ENCODE measurements at places on chromosomes 11 and 22.

DNA sequence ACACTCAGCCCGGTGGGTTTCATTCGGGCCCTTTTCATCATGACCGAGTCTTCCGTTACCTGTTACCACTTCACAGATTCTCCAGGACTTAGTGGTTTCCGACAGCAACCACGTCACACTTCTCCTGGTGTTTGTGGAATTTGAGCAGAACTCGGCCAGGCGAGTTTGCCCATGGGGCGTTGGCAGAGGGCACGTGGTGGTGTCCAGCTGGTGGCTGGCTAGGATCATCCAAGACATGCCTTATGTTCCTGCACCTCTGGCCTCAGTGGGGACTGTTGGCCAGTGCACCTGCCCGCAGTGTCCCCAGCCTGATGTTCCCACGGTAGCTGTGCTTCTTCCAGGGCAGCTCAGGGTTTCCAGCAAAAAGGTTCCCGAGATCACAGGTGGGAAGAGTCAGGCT is 87.3 kb downstream of the ARHGAP8 start:
- no peak for DNase-seq

DNA sequence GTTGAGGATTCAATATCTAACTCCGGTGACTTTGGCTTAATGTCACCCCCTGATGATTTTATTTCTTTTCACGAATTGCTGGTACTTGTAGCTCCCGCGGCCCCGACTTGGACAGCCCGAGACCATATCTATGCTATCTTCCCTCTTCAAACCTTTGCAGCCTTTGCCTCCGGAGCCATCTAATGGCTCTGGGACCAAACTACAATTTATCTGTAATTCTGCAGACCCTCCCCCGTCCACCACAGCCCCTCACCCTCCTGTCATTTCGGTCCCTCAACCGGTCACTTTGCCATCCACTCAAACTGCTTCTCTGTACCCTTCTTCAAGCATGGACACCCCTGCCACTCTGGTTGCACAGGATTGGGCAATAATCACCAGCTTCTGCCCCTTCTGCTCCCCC is 25.7 kb upstream of the ALDH3B2 start:
- DNase-seq, result no peak

GRCh38 chr22:50201191-50202129 is 649 bp downstream of the SELENOO start:
- DNase-seq, result no peak

- DNase-seq, result no peak
Observed at GRCh38 chr11:87036756-87037449, 831 bp upstream of the TMEM135 start.

- no peak for DNase-seq
Observed at GRCh38 chr22:23401910-23402274, 178.2 kb downstream of the IGLL1 start.

DNA sequence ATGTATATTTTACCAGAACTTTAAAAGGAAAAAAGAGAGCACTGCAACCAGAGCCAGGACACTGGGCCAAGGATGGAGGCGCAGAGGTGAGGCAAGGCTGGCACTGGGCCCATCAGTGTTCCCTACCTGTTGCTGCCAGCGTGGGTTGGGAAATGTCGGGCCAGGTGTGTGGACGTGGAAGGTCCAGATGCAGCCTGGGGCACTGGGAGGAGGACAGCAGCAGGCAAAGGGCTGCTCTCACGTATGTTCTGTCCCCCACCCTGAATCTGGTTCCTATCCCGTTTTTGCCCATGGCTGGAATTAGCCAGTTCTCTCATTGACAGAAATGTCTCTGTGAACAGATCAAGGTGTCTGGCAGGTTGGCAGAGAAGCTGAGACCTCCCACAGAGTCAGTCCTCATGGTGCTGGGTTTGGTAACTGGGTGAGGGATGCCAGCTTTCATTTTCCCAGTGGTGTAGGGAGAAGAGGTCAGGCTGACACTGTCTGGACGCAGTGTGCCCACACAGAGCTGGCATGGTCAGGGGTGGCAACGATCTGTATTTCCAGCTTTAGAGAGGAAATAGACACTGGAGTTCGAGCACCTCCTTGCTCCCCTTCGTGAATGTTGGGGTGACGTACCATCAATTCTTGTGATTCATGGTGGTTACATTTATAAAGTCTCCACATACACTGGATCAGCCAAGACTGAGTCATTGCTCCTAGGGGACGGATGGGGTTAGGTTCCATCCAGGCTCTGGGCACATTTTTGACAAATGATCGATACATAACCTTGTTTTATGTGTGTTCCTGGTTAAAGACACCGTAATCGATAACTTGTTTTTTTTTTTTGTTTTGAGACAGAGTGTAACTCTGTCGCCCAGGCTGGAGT is 4.3 kb upstream of the PNPLA3 start:
- DNase-seq, result no peak

DNA sequence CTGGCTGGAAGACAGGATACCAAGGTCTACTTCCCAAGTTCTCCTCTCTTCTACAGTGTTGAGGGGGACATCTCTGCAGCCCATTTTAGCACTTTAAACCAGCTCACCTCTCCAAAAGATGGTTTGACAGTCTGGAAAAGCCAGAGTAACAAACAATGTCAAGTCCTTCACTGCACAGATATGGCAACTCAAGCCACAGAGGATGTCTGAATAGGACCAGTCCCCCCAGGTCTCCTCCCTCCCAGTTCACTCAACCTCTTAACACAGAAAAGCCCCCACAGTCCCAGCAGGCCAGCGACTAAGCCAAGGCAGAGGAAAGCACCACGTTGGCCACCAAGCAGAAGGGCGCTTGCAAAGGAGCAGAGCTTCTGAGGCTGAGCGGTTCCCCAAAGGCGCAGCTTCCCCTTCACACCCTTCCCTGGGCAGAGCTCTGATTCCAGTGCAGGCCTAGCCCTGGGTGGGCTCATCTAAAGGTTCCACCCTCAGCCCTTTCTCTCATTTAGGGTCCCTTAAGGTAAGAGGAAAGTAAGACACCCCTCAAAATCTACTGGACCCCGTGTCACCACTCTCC is 62.7 kb downstream of the PAK1 start:
- no peak for DNase-seq

GRCh38 chr22:31495343-31495742 is 993 bp upstream of the SFI1 start:
- no peak for DNase-seq

All from NCI-H748 treated with DMSO at 0.1 percent for 48 hours (cell line).